CD4-positive, alpha-beta T cell treated with Interleukin-21 for 1 hour (primary cell): ENCODE measurements at places on chromosomes 6 and 20.

- no peak for DNase-seq
Observed at GRCh38 chr6:3916211-3916610, 67.0 kb downstream of the FAM50B start.

GRCh38 chr6:77010931-77011542, 452.3 kb downstream of the HTR1B start:
- no peak for DNase-seq

- no peak for DNase-seq
Observed at GRCh38 chr6:144549837-144550747, 265.0 kb downstream of the UTRN start.

- DNase-seq: no peak
Observed at GRCh38 chr6:89689732-89690131, 51.2 kb upstream of the LYRM2 start.

GRCh38 chr6:86789779-86790411, 147.4 kb upstream of the HTR1E start:
- DNase-seq: no peak
